Central memory CD8-positive, alpha-beta T cell (primary cell): ENCODE measurements at places on chromosomes 12 and 14.
A peak's percentile ranks its signal among the peaks of the same experiment; 100 is the strongest.

DNA sequence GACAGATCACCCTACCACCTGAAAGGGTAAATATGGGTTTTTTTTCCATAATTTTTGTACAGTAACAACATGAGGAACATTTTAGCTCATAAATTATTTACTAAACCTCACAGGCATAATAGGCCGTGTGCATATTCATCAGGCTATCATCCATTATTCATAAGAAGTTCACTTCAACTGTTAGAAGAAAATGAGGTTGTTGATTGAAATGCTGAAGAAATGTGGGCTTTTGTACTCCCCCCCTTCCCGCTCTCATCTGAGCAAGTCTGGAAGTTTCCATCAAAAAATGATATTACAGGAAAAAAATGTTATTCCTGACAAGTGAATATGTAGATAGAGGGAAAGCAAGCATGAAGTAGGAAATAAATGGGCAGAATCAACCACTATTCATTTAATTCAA lies 7.9 kb upstream of the POU6F1 start:
- no peak overlapping the region for H3K4me3 ChIP-seq
- no peak overlapping the region for H3K27ac ChIP-seq
- no peaks in the 10 kb centered on the region for H3K27me3 ChIP-seq
- no peaks in the 10 kb centered on the region for H3K4me1 ChIP-seq
- DNase-seq: no peak

DNA sequence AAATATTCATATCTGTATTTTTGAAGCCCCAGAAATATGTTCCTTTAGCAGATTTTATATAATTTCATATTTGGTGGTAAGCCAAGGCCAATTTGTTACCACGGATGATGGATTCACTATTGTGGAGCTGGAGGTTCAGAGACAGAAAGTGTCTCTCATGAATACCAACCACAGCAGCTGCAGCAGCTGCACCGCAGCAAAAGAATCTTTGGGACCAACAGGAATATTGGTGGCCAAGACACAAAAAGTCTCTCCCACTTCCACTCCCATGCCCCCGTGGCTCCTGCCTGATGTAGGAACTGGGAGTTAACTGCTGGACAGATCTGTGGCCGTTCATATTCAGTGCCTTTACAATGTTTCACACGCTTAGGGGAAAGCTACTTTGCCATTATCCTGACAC lies 155.3 kb downstream of the ADAMTS20 start:
- H3K27ac ChIP-seq: no peak overlapping the region
- no peaks in the 10 kb centered on the region for H3K27me3 ChIP-seq
- no peaks in the 10 kb centered on the region for H3K36me3 ChIP-seq
- no peak for DNase-seq
- H3K4me3 ChIP-seq: no peak overlapping the region
- no peaks in the 10 kb centered on the region for H3K4me1 ChIP-seq

GRCh38 chr12:124032265-124032886 lies 59.4 kb downstream of the ZNF664 start:
- no peaks in the 10 kb centered on the region for H3K4me1 ChIP-seq
- H3K36me3 ChIP-seq: no peaks in the 10 kb centered on the region
- no peak overlapping the region for H3K27ac ChIP-seq

- no peaks in the 10 kb centered on the region for H3K27me3 ChIP-seq
- H3K27ac ChIP-seq: no peak overlapping the region
- H3K4me1 ChIP-seq: peaks cover 36% of the 10 kb centered on the region
- DNase-seq: no peak
- no peak overlapping the region for H3K4me3 ChIP-seq
Measured at GRCh38 chr12:62332598-62332997, 72.4 kb downstream of the USP15 start.

DNA sequence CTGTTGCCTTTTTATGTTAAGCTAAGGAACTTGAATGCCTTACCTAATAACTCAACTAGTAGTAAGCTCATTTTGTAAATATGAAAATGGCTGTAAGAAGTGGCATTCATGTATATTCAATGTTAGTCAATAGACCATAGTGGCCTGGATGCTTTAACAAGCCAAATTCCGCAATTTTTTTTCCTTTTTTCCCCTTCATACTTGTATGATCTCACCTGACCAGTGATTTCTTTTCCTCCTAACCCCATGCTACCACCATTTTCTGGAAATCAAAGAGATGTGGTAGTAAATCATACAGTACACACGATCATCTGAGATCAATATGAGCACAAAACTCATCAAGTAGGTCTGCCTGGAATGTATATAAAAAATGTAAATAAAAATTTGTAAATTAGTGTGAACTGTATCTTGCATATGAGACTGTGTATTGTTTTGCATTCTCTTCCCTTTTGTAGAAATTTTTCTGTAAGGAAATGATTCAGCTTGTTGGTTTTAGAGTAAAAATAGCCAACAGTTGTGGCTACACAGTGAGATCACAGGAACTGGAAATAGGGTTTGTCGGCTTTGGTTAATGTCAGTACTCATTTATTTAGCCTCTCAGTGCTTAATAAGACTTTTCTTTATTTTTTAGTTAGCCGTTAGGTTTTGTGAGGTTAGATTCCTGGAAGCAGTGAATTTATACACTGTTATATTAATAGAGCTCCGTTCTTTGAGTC lies 62.5 kb downstream of the ETNK1 start:
- DNase-seq: no peak
- H3K4me1 ChIP-seq: peaks cover 18% of the 10 kb centered on the region
- peaks cover 9% of the 10 kb centered on the region for H3K36me3 ChIP-seq
- H3K4me3 ChIP-seq: no peak overlapping the region
- no peak overlapping the region for H3K27ac ChIP-seq

- H3K36me3 ChIP-seq: peaks cover 2% of the 10 kb centered on the region
- H3K4me3 ChIP-seq: no peak overlapping the region
- no peaks in the 10 kb centered on the region for H3K4me1 ChIP-seq
- H3K27ac ChIP-seq: no peak overlapping the region
- H3K27me3 ChIP-seq: no peaks in the 10 kb centered on the region
Measured at GRCh38 chr12:19223018-19223417, 93.5 kb downstream of the PLEKHA5 start.

GRCh38 chr12:67026487-67027246 lies 242.5 kb upstream of the CAND1 start:
- peaks cover 46% of the 10 kb centered on the region for H3K27me3 ChIP-seq
- no peak for DNase-seq
- H3K4me1 ChIP-seq: no peaks in the 10 kb centered on the region

DNA sequence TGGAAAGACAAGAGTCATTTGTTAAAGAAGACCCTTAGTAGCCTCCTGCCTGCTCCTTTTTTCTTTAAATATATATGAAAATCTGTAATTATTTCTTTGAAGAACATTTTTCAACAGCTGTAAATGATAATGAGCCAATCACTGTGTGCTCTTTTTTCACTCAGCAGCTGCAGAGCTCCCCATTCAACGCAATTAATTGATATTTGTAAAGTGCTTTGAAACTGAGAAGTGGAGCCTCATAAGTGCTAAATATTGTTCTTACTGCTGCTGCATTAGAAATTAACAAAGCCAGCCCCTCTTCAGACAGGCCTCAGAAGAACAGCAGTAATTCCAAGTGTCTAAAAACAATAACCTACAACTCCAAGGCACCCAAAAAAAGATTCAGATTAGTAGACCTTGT lies 224.3 kb downstream of the GXYLT1 start:
- no peak for DNase-seq
- peaks cover 24% of the 10 kb centered on the region for H3K27me3 ChIP-seq
- no peaks in the 10 kb centered on the region for H3K4me1 ChIP-seq
- H3K36me3 ChIP-seq: no peaks in the 10 kb centered on the region

DNA sequence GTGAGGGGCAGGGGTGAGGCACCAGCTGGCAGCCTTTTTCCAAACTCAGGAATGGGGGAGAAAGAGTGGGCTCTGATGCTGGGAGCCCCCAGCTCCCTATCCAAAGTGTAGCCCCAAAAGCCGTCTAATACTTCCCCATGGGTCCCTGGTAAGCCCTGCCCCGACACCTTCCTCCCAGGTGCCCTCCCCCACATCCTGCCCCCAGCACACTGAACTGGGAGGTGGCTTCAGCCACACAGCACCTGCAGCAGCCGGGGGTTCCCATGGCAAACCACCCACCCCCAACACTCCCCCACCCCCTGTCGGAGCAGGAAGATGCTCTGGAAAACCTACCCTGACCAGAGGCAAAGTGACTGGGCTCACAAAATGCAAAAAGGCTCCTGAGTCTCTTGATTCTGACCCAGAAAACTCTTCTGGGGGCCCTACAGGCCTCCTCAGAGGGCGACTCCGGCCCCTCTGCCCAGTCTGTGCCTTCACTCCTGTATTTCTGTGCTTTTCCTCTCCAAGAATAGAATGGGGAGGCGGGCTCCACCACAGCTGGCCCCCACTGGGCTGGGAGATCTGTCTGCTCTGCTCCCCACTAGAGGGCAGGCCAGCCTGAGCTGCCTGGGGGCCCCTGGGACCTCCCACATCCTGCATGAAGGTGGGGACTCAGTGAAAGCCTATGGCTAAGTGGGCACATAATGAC lies 81.6 kb downstream of the ITPK1 start:
- DNase-seq: peak; percentile 34
- no peaks in the 10 kb centered on the region for H3K27me3 ChIP-seq
- H3K4me1 ChIP-seq: peaks cover 58% of the 10 kb centered on the region
- H3K27ac ChIP-seq: peak overlapping the region; percentile 94
- H3K36me3 ChIP-seq: peaks cover 1% of the 10 kb centered on the region

- no peak for DNase-seq
- H3K27me3 ChIP-seq: peaks cover 76% of the 10 kb centered on the region
- H3K4me3 ChIP-seq: no peak overlapping the region
- no peaks in the 10 kb centered on the region for H3K36me3 ChIP-seq
- H3K27ac ChIP-seq: no peak overlapping the region
Measured at GRCh38 chr12:55024575-55024974, 4.8 kb downstream of the NEUROD4 start.

GRCh38 chr14:74333909-74334308 lies 14.4 kb upstream of the VRTN start:
- no peaks in the 10 kb centered on the region for H3K4me1 ChIP-seq
- no peak overlapping the region for H3K27ac ChIP-seq
- DNase-seq: no peak
- peaks cover 29% of the 10 kb centered on the region for H3K27me3 ChIP-seq
- no peak overlapping the region for H3K4me3 ChIP-seq

DNA sequence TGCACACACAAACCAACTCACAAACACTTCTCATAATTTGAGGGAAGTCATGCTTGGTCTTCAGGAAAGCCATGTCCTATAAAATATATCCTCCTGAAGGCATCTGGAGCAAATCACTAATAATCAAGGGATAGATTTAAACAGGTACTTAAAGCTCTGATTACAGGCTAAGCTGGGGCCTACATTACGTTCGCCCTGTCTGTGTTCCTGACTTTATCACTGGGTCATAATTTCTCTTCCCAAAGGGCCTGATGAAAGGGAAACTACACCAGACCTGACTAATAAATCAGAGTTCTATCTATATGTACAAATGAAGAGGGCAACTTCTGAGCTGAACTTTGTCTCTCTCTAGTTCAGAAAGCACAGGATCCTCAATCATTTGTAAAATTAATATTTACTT lies 43.9 kb upstream of the RASSF8 start:
- H3K4me1 ChIP-seq: no peaks in the 10 kb centered on the region
- DNase-seq: no peak
- no peaks in the 10 kb centered on the region for H3K36me3 ChIP-seq
- H3K27ac ChIP-seq: no peak overlapping the region
- no peak overlapping the region for H3K4me3 ChIP-seq
- peaks cover 11% of the 10 kb centered on the region for H3K27me3 ChIP-seq

DNA sequence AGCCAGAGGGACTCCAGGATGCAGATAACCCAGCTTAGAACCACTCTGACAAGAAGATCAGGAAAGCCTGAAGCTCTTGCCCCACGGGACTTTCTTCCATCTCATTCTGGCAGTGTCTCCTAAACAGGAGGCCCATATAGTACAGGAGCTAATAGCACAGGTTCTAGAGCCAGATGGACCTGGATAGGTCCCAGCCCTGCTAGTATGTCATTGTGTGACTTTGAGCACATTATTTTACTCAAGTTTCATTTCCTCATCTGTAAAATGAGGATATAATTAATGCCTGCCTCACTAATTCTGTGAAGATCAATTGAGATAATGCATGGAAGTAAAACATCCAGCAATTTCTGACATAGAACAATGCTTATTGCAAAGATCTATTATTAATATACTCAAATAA lies 66.5 kb upstream of the GZMB start:
- no peaks in the 10 kb centered on the region for H3K36me3 ChIP-seq
- H3K27ac ChIP-seq: no peak overlapping the region
- no peak overlapping the region for H3K4me3 ChIP-seq
- DNase-seq: no peak
- no peaks in the 10 kb centered on the region for H3K27me3 ChIP-seq

DNA sequence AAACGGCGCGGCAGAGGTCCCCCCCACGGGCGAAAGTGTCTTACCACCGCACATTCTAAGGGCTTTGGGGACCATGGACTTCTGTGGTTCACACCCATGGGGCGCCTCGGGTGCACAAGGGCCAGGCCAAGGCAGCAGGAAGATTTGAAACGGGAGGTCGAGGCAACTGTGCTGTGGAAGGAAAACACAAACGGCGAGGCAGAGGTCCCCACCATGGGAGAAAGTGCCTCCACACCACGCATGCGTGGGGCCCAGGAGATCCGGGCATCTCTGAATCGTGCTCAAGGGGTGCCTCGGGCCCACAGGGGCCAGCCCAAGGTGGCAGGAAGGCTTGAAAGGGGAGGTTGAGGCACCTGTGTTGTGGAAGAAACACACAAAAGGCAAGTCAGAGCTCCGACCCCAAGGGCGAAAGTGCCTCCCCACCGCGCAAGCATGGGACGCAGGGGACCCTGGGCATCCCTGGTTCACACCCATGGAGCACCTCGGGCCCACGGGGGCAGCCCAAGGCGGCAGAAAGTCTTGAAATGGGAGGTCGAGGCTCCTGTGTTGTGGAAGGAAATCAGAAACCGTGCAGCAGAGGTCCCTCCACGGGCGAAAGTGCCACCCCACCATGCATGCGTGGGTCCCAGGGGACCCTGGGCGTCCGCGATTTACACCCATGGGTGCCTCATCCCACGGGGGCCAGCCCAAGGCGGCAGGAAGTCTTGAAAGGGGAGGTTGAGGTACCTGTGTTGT lies 371.0 kb downstream of the ALG10 start:
- no peaks in the 10 kb centered on the region for H3K4me1 ChIP-seq
- H3K36me3 ChIP-seq: no peaks in the 10 kb centered on the region
- no peak overlapping the region for H3K27ac ChIP-seq
- peak; percentile 8 for DNase-seq
- no peak overlapping the region for H3K4me3 ChIP-seq

- peaks cover 74% of the 10 kb centered on the region for H3K4me1 ChIP-seq
- no peak overlapping the region for H3K4me3 ChIP-seq
- peaks cover 10% of the 10 kb centered on the region for H3K36me3 ChIP-seq
Measured at GRCh38 chr14:75548544-75548943, 26.3 kb downstream of the BATF start.

DNA sequence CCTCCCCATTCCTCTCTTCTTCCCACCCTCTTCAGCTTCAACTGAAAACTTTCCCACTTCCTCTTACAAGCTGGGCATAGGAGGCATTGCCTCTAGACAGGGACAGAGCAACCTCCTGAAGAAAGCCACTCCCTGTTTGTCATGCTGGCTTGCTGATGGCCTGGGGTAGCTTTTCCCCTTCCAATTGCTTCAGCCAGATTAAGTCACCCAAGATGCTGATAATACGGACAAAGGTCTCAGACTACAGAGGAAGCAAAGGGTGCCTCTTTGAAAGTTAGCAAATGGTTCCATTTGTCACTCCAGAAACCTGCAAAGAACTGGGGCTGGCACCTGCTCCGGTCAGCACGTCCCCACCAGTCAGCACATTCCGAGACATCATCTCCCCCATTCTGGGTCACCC lies 6.0 kb downstream of the KRT2 start:
- peak overlapping the region; percentile 56 for H3K4me3 ChIP-seq
- no peak for DNase-seq
- peaks cover 90% of the 10 kb centered on the region for H3K4me1 ChIP-seq
- peaks cover 7% of the 10 kb centered on the region for H3K36me3 ChIP-seq
